ENCODE measurements at places on chromosomes 16 and 17. TPM values are rescaled to one million over a fixed set of nuclear protein-coding genes. Genes with fewer than 3 reads are reported as not detected.

GRCh38 chr17:260031-260791 lies 78.8 kb upstream of the DOC2B start:
- DNase-seq = no peak

- no peak for DNase-seq
Observed at GRCh38 chr17:74234486-74234885, 21.1 kb downstream of the TTYH2 start.

DPEP2 gene
- 51.2 TPM for total RNA-seq

DNA sequence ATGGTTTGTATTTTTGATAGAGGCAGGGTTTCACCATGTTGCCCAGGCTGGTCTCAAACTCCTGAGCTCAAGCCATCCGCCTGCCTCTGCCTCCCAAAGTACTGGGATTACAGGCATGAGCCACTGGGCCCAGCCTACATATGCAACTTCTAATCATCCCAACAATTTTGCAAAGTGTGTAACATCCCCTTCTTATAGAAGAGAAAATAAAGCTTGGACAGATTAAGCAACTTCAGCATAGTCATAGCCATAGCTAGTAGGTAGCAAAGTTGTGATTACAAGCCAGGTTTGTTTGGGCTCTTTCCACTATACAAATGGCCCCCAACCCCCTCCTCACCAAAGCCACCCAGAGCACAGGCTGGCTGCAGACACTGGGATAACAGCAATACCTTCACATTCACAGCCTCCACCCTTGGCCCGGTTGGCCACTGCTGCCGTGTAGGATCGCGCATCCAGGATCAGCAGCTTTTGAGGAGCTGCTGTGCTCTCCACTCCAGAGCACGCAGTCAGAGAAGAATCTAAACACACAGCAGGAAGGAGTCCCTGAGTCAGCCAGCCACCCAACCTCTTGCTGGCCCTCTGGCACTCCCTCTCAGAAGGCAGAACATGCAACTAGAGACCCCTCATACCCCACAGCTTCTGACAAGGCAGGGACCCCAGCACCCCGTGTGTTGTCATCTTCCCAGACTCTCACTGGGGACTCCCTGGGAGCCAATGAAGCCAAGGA lies 7.9 kb downstream of the MTMR4 start:
- DNase-seq = no peak

RBFOX1 gene
- not detected for total RNA-seq

UNC13D gene
- total RNA-seq = 164 TPM

MT3 gene
- total RNA-seq = not detected

MYLK3 gene
- total RNA-seq = not detected

All from T-helper 17 cell (primary cell).